ENCODE measurements at places on chromosomes 2 and 18.

- DNase-seq, result no peak
Observed at GRCh38 chr18:62069556-62069955, 117.3 kb downstream of the PIGN start.

GRCh38 chr2:460861-461260 is 173.0 kb upstream of the ALKAL2 start:
- no peak for DNase-seq

- DNase-seq, result no peak
Observed at GRCh38 chr2:204315236-204315662, 230.0 kb upstream of the PARD3B start.

DNA sequence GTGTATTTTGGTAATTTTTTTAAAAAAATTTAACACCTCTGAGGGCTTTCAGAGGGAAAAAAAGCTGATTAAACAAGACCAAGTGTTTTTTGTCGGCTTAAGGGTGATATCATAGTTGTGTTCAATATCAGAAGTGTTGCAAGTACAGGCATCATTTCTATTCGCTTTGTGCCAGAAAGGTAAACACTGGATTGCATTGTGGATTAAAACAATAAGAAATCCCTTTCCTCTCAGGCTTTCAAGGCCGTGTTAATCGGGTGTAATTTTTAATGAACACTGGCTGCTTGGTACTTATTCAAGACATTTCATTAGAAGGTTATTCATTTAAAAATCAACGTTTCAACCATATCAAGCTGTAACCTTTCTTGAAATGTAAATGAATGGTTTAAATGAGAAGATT is 18.3 kb downstream of the FIGN start:
- DNase-seq, result no peak

DNA sequence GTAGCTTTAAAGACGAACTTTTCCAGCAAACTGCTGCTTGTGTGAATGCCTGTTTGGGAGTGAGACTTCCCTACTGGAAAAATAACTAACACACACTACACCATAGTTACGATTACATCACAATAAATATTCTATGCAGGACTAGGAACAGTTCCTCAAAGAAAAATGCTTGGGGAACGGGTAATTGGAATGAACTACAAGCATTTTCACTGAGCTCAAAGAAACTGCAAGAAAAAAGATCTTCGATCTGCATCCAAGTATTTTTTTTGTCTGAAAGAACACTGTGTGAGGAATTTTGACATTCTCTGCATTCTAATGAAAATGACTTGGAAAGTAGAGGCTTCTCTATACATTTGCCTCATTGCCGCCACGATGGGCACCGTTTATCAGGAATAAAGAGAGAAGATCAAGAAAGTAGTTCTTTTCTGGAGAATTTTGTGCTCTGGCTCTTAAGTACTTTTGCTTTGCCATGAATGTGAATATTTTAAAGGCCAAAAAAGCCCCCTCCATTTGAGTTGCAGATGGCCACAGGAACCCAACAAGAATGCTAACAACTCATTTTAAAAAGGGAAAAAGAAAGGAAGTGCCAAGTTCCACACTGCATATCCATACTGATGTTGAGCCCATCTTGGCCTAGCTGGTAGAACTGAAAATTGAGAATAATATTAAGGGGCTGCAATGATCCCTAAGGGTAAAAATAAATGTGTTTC is 13.6 kb downstream of the LYPD1 start:
- DNase-seq, result no peak

GRCh38 chr18:21439431-21439846 is 161.1 kb downstream of the ESCO1 start:
- DNase-seq, result no peak

DNA sequence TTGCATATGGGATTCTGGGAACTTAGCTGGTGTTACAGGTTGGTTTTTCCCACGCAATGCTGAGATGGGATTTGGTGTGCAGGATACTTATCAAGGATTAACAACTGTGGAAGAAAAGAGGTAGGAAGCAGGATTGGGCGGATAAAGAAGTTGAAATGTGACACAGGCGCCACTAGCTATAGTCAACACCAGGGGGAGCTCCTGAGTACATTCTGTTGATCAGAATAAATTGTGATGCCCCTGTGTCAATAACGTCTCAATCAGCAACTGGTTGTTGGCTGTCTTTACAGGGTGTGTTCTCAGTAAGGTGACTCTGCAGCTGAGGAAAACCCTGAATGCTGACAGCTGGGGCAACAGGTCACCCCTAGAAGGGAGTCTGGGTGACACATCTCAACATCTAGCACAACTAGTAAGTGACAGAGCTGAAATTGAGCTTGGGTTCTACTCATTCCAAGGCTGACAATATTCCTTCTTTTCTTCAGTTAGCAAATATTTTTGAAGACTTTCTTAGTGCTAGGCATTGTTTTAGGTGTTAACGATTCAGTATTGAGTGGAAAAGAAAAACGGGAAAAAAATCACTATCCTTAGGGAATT is 143.0 kb downstream of the ARL6IP6 start:
- DNase-seq, result no peak

GRCh38 chr2:109137616-109138015 is 8.6 kb downstream of the SH3RF3 start:
- DNase-seq, result no peak

DNA sequence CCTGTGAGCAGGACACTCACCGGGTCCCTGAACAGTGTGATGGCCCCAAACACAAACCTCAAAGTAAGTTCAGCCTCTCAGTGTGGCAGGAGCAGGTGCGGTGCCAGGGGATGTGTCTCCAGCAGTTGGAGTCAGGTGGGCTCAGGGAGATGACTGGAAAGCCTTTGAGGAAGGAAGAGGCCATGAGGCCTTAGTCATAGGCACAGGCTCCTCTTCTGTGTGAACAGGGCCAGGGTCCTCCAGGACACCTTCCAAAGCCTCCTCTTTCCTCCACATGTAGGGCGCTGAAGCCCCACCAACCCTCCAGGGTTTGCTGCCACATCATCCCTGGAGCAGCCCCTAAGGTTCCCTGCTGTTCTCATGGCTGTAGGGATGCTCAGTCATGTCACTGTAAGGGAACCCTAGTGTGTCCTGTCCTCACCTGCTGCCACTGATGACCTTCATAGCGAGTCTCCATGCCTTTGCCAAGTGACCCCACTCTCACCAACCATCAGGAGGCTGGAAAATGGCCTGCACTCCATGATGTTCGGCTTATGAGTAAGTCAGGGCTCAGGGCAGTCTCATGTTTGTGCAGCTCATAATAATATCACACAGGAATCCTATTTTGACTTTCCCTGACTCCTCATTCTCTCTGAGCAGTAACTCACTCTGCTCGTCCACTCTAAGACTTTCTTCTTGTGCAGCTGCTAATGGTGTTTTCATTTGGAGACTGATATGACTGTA is 1152.9 kb downstream of the RPIA start:
- no peak for DNase-seq

DNA sequence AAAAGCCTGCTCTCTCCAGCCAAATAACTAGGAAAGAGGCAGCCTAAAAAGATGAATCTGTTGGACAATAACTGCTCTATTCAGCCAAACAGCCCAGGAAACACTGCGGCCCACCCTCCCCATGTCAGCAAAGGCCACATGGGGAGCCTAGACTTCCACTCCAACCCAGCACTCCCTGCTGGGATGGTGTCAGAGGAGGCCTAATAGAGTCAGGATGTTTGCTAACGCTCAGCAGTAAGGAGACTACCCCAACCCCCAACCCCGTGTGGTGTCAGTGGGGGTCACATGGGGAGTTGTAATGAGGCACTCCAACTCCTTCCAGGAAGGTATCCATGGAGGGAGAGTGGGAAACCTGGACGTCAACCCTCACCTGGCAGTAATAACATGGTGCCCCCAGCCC is 41.6 kb downstream of the ZBTB7C start:
- DNase-seq, result no peak

GRCh38 chr2:146642066-146642465 is 1202.8 kb upstream of the ACVR2A start:
- DNase-seq, result no peak

DNA sequence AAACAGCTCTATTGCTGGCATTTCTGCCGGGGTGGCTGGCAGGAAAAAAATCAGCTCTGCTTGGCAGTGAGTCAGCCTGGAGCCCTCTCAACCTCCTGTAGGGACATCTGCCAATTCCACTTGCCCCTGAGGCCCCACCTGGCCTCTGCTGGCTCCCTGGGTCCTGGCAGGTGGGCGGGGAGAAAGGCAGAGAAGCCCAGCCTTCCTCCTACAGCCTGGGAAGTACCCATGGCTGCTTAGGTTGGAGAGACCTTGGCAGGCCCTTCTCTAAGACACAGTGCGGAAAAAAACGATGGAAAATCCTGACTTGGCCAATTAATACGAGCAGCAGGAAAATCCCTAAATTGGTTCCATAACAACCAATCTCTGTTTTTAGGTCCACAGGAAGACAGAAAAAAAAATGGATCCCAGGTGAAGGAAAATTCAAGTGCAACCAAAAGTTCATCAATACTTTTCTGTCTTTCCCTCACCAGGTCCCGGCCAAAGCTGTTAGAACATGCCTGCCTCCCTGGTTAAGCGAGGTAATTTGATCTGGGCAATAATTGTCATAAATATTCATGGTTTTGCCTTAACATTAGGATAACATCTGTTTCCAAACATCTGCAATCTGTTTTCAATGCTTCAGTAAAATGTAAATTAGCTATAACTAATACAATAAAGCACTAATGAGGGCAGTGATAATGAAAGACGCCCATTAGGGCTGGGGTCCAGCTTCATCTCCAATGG is 245.9 kb downstream of the TFCP2L1 start:
- no peak for DNase-seq

DNA sequence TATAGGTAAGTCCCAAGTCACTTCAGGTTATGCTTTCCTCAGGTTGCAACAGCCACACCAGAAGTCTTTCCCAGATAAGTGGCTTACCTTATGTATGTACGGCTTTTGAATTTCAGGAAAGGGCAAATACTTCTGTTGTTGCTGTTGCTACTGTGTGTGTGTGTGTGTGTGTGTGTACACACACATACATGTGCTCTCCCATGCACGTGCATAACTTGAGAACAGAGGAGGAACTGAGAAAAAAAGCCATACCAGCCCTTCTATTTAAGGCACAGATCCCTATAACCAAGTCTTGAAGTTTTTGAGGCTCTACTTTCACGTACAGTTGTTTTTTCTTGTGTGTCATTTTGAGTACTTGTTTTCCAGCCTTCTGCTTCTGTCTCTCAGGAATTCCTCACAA is 62.4 kb downstream of the WDPCP start:
- DNase-seq, result no peak
